Vagina (tissue), 2 donors: ENCODE measurements at places on chromosomes 5 and 9. TPM values are rescaled to one million over a fixed set of nuclear protein-coding genes. Genes with fewer than 3 reads are reported as not detected.

Gene GALT
- 52.5 TPM for total RNA-seq

Gene NXNL2
- total RNA-seq: 2.5 TPM

Gene HAND1
- total RNA-seq: not detected

Gene TMEM232
- 4.2 TPM for total RNA-seq

Gene MSMP
- total RNA-seq: not detected

DNA sequence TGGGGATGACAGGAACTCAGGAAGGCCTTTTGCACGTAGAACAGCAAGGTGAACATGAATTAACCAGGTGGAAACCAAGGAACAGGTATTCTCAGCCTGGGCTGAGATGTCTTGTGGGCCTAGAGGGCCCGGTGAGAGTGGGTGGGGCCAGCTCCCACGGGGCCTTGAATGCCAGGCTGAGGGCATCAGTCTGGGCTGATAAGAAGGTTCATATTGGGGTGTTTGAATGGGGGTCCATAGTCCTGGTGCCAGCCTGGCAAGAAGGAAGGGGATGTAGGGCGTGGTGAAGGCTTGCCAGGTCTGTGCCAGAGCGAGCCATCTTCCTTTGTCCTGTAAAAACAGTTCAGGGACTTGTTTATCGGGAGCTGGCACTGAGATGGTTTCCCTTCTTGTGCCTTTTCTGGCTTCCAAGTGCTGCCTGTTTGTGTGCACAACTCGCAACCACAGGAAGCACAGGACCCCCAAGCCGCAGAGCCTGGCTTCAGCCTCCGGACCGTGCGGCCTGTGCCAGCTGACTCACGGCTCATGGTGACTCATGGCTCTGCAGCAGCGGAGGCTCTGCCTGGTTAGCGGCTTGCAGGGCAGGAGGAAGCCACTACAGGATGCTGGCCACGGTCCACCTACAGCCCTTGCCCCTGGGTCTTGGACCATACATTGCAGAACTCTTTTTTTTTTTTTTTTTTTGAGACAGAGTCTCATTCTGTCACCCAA, 2.4 kb downstream of the CARD19 start:
- no peaks in the 10 kb centered on the region for H3K27me3 ChIP-seq
- no peaks in the 10 kb centered on the region for H3K36me3 ChIP-seq
- peak overlapping the region; percentile 99 for H3K4me3 ChIP-seq
- H3K27ac ChIP-seq: peak overlapping the region; percentile 93
- DNase-seq: no peak
- H3K4me1 ChIP-seq: peaks cover 56% of the 10 kb centered on the region

DNA sequence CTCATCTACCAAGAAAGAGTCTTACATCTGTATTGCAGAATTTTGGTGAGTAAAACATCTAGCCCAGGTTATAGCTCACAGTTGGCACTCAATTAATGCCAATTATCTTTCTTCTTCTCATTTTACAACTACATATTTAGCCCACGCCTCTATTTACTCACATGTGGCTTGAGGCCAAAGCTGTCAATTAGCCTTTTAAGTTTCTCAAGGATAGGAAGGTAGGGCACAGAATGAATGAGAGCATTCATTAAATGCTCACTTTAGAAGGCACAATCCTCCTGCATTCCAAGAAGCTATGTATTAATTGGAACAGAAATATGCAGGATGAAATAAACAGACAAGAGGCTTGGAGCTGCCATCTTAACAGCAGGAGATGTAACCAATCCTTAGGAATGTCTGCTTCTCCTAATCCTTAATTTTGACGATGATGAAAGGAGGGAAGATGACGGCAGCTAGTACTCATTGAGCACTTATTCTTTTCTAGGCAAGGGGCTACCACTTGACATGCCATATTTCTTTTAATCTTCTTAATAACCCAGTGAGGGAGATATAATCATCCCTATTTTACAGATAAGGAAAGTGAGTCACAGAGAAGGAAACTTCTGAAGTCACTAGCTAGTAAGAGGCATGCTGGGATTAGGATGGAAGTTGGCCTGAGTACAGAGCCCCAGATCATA, 30.8 kb upstream of the PANK3 start:
- H3K4me1 ChIP-seq: no peaks in the 10 kb centered on the region
- DNase-seq: no peak
- H3K27ac ChIP-seq: no peak overlapping the region
- no peaks in the 10 kb centered on the region for H3K36me3 ChIP-seq
- H3K27me3 ChIP-seq: no peaks in the 10 kb centered on the region

- DNase-seq: no peak
- H3K4me3 ChIP-seq: no peak overlapping the region
- no peaks in the 10 kb centered on the region for H3K4me1 ChIP-seq
- H3K27ac ChIP-seq: no peak overlapping the region
These were observed 330.1 kb downstream of the ENC1 start for GRCh38 chr5:74310386-74310785.

DNA sequence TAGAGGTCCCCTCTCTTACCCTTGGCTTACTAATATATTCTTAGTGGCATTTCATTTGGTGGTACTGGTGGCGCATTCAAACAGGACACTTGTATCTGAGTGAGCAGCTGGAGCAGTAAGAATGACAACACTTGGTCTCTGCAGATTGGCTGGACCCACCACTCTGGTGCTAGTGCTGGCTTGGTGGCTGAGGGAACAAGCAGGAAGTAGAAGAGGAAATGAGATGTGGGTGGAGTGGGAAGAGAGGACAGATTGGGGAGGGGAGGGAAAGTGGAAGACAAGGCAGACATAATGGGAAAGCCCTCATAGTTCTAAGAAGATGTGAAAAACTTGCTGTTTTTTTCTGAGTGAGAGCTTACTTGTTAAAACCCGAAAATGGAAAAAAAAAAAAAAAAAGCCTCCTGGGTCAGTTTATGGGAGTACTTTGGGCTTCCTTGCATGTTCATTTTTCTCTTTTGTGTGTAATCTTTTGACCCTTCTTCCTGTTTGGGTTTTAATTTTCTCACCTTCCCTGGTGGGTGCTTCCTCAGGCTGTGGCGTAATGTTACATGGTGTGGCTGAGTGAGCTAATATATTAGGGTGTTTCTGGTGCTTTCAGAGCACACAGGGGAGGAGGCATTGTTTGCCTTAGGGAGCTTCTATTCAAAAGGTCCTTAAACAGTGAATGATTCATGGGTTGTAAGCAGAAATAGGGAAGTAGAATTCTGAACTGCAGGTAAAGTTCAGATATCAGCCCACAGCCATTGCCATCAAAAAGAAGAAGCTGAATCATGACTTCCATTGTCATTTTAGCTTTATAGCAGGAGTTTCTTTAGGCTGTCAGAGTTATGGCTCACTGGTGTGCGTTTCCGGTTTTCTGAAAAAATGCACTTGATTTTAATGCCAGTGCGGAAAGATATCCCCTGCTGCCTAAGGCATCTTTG, 52.3 kb downstream of the TLE4 start:
- H3K36me3 ChIP-seq: no peaks in the 10 kb centered on the region
- H3K27ac ChIP-seq: no peak overlapping the region
- H3K4me1 ChIP-seq: peaks cover 12% of the 10 kb centered on the region
- H3K4me3 ChIP-seq: no peak overlapping the region
- no peak for DNase-seq

- H3K4me3 ChIP-seq: no peak overlapping the region
- H3K27ac ChIP-seq: no peak overlapping the region
- H3K27me3 ChIP-seq: no peaks in the 10 kb centered on the region
- no peaks in the 10 kb centered on the region for H3K4me1 ChIP-seq
These were observed 1187.1 kb downstream of the CDH9 start for GRCh38 chr5:25851301-25851700.

GRCh38 chr5:130532786-130533185, 628.5 kb downstream of the CHSY3 start:
- no peaks in the 10 kb centered on the region for H3K4me1 ChIP-seq
- H3K4me3 ChIP-seq: no peak overlapping the region
- DNase-seq: no peak
- no peaks in the 10 kb centered on the region for H3K27me3 ChIP-seq

DNA sequence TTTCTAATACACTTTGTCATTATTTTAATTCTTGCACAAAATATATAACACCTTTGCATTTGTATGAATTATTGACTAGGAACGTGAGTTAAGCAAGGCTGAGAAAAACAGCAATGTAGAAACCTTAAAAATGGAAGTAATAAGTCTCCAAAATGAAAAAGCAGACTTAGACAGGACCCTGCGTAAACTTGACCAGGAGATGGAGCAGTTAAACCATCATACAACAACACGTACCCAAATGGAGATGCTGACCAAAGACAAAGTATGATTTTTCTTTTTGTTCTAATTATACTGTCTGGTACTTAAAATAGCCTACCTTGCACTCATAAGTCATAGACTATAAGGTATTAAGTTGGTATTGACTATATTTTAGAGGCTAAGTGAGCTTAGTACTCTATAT, 34.4 kb downstream of the RAD50 start:
- H3K36me3 ChIP-seq: peaks cover 43% of the 10 kb centered on the region
- no peaks in the 10 kb centered on the region for H3K27me3 ChIP-seq
- H3K4me1 ChIP-seq: no peaks in the 10 kb centered on the region
- no peak overlapping the region for H3K4me3 ChIP-seq
- no peak for DNase-seq
- no peak overlapping the region for H3K27ac ChIP-seq

- DNase-seq: no peak
- H3K4me1 ChIP-seq: no peaks in the 10 kb centered on the region
- no peak overlapping the region for H3K27ac ChIP-seq
- H3K27me3 ChIP-seq: no peaks in the 10 kb centered on the region
- H3K36me3 ChIP-seq: no peaks in the 10 kb centered on the region
These were observed 618.7 kb downstream of the DNAH5 start for GRCh38 chr5:13325765-13326164.

- DNase-seq: no peak
- H3K27me3 ChIP-seq: no peaks in the 10 kb centered on the region
- H3K36me3 ChIP-seq: no peaks in the 10 kb centered on the region
- H3K4me3 ChIP-seq: no peak overlapping the region
- H3K27ac ChIP-seq: no peak overlapping the region
- H3K4me1 ChIP-seq: no peaks in the 10 kb centered on the region
These were observed 51.3 kb upstream of the MROH2B start for GRCh38 chr5:41122459-41122858.

GRCh38 chr5:179190851-179191505, 130.8 kb downstream of the ZNF354C start:
- DNase-seq: no peak
- H3K27me3 ChIP-seq: no peaks in the 10 kb centered on the region
- peaks cover 9% of the 10 kb centered on the region for H3K4me1 ChIP-seq
- no peak overlapping the region for H3K27ac ChIP-seq
- H3K36me3 ChIP-seq: no peaks in the 10 kb centered on the region

DNA sequence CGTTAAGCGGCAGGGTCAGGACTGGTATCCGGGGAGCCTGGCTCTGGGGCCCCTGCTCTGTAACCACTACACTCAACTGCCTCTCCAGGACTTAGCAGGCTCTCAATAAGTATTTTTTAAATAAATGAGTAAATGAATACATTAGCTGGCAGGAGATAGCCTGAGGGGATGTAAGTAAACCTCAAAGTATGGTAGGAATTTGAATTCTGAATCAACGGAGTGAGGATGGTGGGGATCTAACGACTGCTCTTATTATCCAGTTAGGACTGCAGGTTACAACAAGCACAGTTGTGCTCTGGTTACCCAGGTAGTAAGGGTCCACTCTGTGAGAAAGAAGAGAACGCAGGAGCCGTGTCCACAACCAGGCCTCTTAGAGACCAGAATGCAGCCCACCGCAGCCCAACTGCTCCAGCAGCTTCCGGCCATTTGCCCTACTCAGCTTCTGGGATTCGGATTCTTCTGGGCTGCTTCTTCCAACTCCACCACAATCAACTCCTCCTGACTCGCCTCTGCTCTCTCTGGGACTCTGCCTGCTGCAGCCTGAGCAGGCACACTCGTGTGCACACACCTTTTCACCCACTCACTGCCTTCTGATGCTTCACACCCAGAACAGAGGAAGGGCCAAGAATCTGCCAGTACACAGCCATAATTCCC, 52.6 kb downstream of the MED27 start:
- no peaks in the 10 kb centered on the region for H3K36me3 ChIP-seq
- H3K27ac ChIP-seq: no peak overlapping the region
- H3K27me3 ChIP-seq: no peaks in the 10 kb centered on the region

GRCh38 chr5:92560698-92561401, 1020.2 kb downstream of the NR2F1-AS1 start:
- H3K4me1 ChIP-seq: no peaks in the 10 kb centered on the region
- no peak for DNase-seq
